ENCODE measurements at places on chromosomes 5 and 9.

GRCh38 chr5:120137582-120137981, 326.5 kb upstream of the PRR16 start:
- DNase-seq, result no peak

DNA sequence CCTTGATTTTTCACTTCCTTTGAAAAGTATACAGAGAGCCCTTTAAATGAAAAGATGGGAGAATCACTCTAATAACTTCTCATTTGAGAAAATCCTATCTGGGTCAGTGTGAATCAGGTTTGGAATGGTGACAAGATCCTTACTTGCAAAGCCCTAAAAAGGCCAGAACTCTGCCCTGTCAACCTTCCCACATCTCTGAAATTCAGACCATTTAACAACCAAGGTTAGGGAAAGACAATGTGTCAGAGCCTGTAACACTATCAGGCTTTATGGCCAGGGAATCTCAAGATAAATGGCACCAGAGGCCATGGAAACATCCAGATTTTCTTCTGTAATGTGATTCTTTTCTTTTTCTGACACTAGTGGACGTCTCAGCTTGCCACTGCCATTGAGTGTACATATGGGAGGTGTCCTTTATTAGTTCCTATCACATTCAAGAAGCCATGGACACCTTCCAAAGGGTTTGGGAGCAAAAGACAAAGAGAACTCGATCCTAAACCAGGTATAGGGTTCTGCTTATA, 165.7 kb upstream of the GPR151 start:
- no peak for DNase-seq

- DNase-seq, result no peak
Observed at GRCh38 chr5:28961816-28962215, 1923.4 kb upstream of the CDH9 start.

- DNase-seq, result no peak
Observed at GRCh38 chr5:74613283-74613682, 27.2 kb downstream of the ENC1 start.

- DNase-seq, result no peak
Observed at GRCh38 chr5:12332480-12332879, 428.2 kb upstream of the CTNND2 start.

- DNase-seq, result no peak
Observed at GRCh38 chr9:78725503-78725902, 428.6 kb downstream of the PSAT1 start.

DNA sequence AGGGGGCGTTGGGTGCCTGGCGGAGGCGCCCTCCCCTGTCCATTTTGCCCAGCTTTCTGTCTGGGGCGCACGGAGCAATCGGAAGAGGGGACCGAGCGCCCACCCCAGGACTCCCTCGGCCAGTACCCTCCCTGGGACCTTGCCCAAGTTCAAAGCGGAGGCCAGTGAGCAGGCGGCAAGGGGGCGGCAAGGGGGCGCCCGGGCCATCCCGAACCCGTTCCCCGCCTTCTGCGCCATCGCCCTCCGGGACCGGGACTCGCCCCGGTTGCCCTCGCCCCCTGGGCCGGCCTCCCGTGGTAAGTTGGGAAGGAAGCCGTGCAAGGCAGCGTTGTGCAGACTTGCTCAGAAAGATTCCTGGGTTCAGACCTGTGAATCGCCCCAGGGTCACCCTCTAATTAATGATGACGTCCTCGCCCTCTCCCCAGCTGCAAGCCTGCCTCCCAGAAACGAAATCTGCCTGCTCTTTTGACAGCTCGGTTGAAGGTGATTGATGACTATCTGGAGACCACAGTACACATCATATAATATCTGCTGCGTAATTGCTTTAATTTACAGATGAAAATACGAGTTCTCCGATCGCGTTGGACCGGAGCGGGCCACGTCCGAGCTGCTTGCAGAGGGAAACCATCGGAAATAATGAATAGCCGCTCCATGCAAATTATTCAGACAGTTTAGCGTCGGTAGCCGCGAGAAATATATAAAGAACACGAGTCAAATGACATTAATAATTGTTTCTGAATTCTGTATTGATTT, 1.4 kb upstream of the IRX4 start:
- DNase-seq, result no peak

- no peak for DNase-seq
Observed at GRCh38 chr9:71637375-71637774, 130.9 kb downstream of the CEMIP2 start.

GRCh38 chr9:125842242-125842641, 95.1 kb downstream of the PBX3 start:
- no peak for DNase-seq

DNA sequence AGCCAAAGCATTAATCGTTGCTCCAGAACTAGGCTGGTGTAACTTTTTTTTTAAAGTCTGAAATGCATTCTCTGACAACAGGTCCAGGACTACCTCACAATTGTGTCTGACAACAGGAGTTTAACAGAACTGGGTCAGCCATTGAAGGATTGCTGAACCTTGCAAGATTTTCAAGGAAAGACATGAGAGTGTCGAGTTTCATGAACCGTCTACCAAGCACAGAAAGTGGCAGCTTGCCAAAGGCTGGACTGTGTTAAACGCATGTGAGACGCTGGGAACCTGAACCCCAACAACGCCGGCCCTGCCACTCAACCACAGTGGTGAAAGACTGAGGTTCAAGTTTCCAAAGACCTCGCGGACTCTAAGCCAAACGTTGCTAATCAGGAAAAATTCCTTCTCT, 79.1 kb downstream of the LHFPL2 start:
- no peak for DNase-seq

GRCh38 chr9:91500509-91501014, 76.9 kb upstream of the NFIL3 start:
- no peak for DNase-seq

- no peak for DNase-seq
Observed at GRCh38 chr9:23571414-23572104, 254.5 kb downstream of the ELAVL2 start.

GRCh38 chr5:91978221-91978882, 595.2 kb upstream of the ARRDC3 start:
- no peak for DNase-seq

DNA sequence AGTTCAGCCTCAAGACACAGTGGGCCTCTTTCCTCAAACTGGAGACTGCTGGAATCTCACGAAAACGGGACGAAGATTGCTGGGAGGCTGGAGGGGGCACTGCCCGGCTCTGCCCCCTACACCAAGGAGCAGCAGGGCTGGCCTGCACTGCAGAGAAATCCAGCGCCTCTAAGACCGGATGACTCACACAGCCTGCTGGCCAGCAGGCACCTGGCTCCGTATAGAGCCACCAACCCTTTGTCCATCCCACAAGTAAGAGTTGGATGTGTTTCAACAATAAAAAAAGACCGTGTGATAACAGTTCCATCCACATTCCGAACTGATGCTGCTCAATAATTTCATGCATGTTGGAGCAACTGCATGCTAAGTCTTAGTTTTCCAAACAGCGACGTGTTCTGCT, 11.5 kb downstream of the CCDC127 start:
- DNase-seq, result no peak

GRCh38 chr5:65100911-65101631, 332.3 kb downstream of the CWC27 start:
- no peak for DNase-seq

- DNase-seq, result no peak
Observed at GRCh38 chr9:37880916-37881479, 22.9 kb downstream of the SLC25A51 start.

- DNase-seq, result no peak
Observed at GRCh38 chr9:129649726-129650679, 8.1 kb upstream of the ASB6 start.

DNA sequence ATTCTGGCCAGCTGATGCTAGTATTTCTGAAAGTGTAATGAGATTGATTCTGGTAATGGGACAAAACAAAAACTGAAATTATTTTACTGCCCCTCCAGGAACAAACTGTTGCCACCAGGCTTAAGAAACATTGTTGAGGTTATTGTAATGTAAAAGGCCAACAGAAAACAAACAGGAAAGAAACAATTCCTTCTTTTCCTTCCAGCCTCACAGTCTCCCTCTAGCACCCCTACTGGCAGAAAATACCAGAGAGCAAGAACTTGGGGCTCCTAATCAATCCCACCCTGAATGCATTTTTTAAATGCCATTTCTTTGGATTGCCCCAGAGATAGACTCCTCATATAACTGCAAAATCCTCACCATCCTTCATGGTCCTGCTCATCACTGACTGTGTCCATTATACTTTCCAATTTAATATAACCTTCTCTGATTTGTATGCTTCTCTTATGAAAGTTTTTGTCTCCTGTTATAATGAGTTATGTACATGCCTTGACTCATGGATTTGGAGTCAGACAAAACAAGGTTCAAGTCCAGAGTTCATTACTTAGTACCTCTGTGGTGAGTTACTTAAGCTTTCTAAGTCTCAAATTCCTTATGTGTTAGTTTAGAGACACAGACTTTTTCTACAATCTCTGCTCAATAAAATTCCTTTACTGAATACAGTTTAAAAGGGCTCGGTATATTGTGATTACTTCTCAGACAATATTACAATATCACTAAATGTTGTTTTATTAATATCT, 157.9 kb upstream of the FBN2 start:
- DNase-seq, result no peak

DNA sequence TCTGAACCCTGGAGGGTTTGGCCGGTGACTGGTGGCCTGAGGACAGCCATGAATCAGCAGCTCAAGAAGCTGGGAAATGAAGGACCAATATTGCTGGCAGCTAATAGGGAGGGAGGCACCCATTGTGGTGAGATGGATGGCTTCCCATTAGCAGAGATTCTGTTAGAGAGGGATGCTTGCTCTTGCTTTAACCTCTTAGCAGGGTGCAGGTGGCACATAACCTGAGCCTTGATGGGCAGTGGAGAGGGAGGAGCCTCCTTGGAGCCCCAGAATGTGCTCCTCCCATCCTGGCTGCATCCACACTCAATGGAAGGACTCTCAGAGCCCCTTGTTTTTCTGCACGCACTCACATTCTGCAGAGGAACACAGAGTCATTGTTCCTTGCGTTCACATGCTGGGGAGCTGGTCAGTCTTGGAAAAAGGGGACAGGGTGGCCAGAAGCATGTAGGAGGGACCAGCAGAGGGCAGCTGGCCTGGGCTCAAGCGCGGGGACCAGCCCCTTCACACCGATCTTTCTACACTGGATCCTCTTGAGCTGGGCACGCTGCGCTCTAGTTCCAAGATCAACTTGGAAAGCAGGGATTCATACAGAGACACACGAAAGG, 161.8 kb downstream of the MED10 start:
- DNase-seq, result no peak

- DNase-seq, result no peak
Observed at GRCh38 chr9:134597041-134597913, 44.3 kb upstream of the COL5A1 start.

DNA sequence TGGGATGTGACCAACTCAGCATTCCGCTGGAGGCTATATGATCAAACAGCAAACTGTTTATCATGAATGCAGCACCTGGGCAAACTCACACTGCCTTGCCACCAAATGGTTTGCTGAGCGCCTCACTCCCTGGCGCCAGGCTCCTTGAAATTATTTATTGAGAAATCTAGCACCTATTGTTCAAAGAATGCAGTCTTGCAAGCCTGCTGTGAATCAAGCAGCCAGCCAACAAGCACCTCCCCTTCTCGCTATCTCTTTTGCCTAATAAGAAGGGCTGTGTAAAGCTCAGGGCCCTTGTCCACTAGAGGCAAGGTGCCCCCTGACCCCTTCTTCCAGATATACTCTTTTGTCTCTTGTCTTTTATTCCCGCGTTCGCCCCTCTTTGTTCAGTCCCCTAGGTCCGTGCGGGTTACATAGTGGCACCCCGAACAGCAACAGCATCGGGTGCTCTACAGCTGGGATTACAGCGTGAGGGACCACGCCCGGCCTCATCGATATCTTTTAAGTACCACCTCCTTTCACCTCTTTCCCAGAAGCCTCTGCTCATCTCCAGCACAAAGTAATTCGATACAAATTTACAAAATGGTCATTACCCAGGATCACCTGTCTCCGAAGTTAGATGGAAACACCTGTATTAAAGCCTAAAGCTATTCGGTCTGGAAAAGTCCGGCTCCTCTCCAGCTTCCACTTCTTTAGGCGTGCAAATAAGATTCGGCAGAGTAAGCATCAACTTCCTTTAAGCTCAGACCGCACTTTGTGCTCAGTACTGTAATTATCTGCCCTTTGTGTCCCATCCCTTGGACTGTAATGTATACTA, 896 bp downstream of the RIGI start:
- no peak for DNase-seq
